ENCODE measurements at places on chromosomes 2 and 18.
A peak's percentile ranks its signal among the peaks of the same experiment; 100 is the strongest.

DNA sequence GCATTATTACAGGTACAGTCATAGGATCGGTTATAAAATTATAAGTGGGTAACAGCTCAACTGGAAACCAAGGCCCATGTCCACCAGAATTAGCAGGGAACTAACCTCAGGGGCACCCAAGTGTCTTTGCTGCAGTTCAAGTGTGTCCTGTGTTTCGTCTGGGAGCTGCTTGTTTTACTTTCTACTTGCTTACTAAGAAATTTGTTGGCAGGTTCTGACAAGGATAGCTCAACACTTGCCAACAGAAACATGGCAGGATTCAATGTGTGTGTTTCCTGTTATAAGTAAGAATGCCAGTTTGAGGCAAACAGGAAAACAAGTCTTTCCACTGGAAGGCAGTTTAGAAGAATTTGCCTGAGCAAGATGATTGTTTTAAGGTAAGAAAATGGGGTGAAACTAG, 104.5 kb downstream of the EPHA4 start:
- DNase-seq: no peak

GRCh38 chr18:38454764-38455469, 889.3 kb upstream of the CELF4 start:
- no peak for DNase-seq

DNA sequence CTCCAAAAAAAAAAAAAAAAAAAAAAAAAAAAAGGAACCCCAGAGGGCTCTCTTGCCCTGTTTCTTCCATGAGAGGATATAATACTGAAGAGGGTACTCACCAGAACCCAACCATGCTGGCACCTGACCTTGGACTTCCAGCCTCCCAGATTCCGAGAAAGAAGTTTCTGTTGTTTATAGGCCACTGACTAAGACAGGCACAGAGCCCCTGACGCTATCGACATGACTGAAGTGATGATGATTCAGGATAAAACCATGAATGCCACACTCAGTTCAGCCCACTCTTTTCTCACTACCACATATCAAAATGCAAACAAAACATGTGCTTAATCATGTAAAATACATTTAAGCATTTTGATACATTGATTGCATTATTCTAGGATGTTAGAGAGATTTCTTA, 66.1 kb upstream of the CDCA7 start:
- peak; percentile 1 for DNase-seq

DNA sequence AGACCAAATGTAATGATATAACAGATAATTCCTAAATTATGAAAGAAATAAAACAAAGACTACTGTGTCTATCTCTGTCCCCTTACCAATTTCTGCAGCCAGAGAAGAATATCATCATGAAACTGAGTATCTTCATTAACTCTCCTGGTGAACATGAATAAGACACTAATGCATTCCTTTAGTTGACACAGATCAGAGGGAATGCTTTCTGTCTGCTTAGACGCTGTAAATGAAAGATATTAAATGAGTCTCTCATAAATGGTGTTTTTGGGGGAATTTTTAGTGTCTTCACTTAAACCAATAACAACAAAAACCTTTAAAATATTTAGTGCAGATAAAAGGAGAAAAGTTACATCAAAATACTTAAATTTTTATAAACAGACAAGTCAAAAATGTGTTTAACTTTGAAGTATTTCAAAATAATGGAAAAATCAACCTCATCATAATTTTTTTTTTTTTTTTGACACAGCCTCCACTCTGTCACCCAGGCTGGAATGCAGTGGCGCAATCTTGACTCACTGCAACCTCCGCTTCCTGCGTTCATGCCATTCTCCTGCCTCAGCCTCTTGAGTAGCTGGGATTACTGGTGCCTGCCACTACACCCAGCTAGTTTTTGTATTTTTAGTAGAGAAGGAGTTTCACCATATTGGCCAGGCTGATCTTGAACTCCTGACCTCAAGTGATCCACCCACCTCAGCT, 16.0 kb downstream of the EPG5 start:
- peak; percentile 57 for DNase-seq

DNA sequence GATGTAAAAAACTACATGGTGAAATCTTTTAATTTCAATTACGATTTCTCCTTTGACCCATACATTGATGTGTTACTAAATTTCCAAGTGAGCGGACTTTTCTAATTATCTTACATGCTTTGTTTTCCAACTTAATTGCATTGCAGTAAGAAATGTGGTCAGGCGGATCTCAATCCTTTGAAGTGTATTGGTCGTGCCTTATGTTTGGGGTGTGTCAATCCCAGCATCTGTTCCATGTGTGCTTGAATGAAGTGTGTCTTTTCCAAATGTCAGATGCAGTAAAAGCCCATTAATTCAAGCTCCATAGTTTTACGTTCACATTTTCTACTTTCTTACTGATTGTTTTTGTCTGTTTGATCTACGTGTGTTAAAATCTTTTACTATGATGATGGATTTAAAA, 113.1 kb downstream of the UXS1 start:
- no peak for DNase-seq

DNA sequence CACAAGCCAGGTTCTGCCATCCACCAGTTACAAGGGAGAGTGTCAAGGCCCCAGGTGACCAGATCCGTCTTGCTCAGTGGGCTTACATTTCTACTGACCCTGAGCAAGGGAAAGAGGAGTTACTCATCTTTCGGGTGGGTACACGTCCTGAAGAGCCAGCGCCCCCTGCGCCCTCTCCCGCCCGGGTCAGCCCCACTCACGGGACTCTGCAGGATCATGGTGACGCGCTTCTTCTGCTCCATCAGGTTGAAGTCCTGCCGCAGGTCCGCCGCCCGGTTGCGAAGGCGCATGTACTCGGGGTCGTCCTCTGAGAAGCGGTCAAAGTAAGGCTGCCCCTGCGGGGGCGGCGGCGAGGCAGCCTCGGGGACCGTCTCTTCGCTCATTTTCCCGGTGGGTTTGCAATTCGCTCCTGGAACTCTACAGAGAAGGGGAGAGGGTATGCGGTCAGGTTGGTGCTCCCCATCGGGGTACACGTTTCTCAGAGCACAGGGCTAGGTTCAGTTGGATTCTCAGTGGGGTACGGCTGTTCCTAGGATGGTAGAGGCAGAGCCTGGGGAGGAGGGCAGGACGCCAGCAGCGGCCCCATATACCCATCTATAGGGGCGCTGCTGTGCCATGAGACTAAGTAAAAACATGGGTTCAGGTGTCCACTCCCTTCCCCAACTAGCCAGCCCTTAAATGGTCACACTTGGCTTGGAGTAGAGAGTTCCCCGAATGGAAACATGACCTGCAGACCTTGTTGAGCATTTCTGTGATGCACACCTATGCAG, 61.8 kb downstream of the ADD2 start:
- no peak for DNase-seq

DNA sequence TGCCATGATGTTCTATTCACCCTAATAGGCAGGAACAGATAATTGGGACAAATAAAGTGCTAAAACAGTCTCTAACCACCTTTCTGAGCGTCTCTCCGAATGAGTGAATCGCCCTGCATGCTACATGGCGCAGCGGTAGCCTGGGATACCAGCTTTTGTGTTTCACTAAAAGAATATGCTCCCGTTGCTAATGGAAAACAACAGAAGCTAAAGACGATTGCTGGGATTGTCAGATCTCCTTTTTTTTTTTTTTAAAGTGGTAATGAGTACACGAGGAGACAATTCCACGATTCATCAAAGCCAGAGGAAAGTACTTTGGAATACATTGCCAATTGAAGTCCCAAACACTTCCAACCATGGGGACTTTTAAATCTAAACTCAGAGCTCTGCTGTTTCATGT, 1815.3 kb upstream of the CELF4 start:
- no peak for DNase-seq

- DNase-seq: no peak
Observed at GRCh38 chr2:40680547-40680946, 228.7 kb upstream of the SLC8A1 start.

GRCh38 chr2:238505119-238505891, 78.6 kb downstream of the ASB1 start:
- DNase-seq: no peak

DNA sequence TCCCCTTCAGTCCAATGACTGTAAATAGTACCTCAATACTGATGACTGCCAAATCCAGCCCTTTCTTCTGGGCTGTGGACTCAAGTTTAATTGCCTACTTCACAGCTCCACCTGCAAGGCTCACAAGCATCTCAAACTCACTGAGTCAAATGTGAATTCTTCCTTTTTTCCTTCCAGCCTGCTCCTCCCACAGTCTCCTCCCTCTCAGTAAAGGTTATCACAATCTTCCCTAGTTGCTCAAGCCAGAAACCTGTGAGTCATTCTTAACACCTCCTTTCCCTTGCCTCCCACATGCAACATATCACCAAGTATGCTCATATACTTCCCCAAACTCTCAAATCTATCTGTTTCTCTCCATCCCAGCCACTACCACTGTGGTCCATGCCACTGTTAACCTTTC, 3.7 kb upstream of the MFSD6 start:
- DNase-seq: no peak

GRCh38 chr18:9885170-9886004, at the start of gene TXNDC2:
TXNDC2 (plus strand) TSS chr18:9885973; CDS start chr18:9886681, 708 bp downstream.
- DNase-seq: no peak

GRCh38 chr2:74948779-74949178, 9.7 kb upstream of the POLE4 start:
- no peak for DNase-seq

DNA sequence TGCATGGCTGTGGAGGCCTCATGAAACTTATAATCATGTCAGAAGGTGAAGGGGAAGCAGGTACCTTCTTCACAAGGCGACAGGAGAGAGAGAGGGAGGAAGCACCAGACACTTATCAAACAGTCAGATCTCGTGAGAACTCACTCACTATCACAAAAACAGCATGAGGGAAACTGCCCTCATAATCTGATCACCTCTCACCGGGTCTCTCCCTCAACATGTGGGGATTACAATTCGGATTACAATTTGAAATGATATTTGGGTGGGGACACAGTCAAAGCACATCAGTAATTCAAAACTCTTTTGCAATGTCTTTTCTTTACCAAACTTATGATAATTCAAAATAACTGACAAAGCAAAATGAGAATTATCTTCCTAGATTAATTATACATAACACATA, 8.5 kb upstream of the CCDC68 start:
- DNase-seq: no peak

DNA sequence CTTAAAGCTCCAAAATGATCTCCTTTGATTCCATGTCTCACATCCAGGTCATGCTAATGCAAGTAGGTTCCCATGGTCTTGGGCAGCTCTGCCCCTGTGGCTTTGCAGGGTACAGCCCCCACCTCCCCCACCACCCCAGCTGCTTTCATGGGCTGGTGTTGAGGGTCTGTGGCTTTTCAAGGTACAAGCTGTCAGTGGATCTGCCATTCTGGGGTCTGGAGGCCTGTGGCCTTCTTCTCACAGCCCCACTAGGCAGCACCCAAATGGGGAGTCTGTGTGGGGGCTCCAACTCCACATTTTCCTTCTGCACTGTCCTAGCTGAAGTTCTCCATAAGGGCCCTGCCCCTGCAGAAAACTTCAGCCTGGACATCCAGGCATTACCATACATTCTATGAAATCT, 19.0 kb downstream of the SLC9A4 start:
- DNase-seq: no peak

DNA sequence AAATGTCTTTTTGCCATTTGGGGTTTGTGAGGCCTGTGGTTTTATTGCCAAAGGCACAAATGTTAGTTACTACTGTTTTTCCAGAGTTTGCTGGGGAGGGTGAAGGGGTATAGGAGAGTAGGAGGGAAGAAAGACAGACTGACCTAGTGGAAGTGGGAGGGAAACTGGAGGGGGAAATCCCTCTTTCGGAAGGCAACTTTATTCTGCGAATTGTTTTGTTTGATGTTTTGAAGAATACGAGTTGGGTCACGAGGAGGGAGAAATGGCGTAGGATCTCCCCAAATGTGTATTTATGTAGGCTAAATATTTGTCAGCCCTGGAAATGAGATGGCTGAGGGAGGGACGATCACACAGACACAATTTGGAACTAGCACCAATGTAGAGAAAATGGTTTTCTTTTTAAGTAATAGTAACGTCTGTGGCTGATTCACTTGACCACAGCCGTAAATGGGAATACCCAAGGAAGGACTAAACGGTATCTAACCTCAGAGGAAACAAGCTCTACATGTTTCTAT, 172.3 kb downstream of the ICOS start:
- DNase-seq: no peak

- DNase-seq: no peak
Observed at GRCh38 chr2:217016796-217017419, 157.0 kb upstream of the TNP1 start.

DNA sequence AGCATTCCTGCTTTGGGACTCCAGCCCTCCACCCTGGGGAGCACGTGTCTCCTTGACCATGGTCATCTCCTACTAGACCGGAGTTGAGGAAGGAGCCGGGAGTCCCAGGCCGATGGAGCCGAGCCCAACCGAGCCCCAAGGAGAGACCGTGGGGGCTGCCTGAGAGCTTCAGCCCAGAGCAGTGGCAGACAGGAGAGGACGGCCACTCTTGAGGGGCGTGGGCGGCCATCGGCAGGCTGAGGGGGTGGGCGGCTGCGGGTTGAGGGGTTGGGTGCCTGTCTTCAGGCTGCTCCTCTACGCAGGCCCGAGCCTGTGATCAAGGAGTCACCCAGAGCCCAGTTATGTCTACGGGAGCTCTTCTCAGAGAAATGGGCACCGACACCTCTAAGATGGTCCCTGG, 158.7 kb downstream of the PXDN start:
- DNase-seq: no peak

- no peak for DNase-seq
Observed at GRCh38 chr2:238691596-238692491, 156.0 kb upstream of the TWIST2 start.

- no peak for DNase-seq
Observed at GRCh38 chr2:122322815-122323214, 567.4 kb downstream of the TSN start.

DNA sequence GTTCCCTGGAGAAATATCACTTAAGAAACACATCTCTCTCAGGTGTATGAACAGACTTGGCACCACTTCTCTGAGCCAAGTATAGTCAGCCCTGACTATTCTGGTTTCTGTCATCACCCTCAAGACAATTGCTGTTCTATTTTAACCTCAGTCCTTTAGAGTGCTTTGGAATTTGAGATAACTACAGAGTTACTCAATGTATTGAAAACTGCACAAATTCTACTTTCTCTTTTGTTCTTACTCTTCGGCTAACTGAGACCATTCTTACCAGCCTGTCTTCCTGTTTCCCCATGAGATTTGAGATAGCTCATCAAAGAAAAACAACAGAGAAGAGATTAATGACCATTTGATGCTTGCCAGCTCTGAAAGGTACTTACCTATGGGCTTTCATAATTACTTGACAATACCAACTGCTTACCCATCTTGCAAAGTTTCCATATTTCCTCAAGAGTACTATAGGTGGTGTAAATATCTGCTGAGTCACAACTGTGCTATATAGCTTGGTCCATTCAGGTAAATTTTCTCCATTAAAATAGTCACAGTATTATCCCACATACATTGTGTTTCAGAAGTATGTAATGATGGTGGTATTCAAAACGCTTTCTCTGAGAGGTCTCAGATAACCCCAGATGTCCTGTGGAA, 467.5 kb upstream of the CHST9 start:
- DNase-seq: no peak
